Fibroblast of lung (primary cell): ENCODE measurements at places on chromosomes 5 and 9. TPM values are rescaled to one million over a fixed set of nuclear protein-coding genes. Genes with fewer than 3 reads are reported as not detected.

Gene PCDHAC2
- 1.7 and 2.6 TPM in 2 replicates for total RNA-seq

GRCh38 chr9:29753638-29754037, 2180.4 kb upstream of the C9orf72 start:
- no peak for DNase-seq
- H3K27me3 ChIP-seq: no peaks in the 10 kb centered on the region
- H3K4me3 ChIP-seq: no peak overlapping the region
- no peaks in the 10 kb centered on the region for H3K4me1 ChIP-seq
- no peak overlapping the region for H3K27ac ChIP-seq

GRCh38 chr5:176173647-176174046, 64.6 kb upstream of the SIMC1 start:
- no peaks in the 10 kb centered on the region for H3K4me1 ChIP-seq
- H3K27ac ChIP-seq: no peak overlapping the region
- H3K36me3 ChIP-seq: no peaks in the 10 kb centered on the region
- H3K27me3 ChIP-seq: no peaks in the 10 kb centered on the region

- no peak overlapping the region for H3K27ac ChIP-seq
- DNase-seq: peak; percentile 64
- no peak overlapping the region for H3K4me3 ChIP-seq
- H3K4me1 ChIP-seq: no peaks in the 10 kb centered on the region
Observed at GRCh38 chr5:138668451-138669380, 84.5 kb upstream of the CTNNA1 start.

DNA sequence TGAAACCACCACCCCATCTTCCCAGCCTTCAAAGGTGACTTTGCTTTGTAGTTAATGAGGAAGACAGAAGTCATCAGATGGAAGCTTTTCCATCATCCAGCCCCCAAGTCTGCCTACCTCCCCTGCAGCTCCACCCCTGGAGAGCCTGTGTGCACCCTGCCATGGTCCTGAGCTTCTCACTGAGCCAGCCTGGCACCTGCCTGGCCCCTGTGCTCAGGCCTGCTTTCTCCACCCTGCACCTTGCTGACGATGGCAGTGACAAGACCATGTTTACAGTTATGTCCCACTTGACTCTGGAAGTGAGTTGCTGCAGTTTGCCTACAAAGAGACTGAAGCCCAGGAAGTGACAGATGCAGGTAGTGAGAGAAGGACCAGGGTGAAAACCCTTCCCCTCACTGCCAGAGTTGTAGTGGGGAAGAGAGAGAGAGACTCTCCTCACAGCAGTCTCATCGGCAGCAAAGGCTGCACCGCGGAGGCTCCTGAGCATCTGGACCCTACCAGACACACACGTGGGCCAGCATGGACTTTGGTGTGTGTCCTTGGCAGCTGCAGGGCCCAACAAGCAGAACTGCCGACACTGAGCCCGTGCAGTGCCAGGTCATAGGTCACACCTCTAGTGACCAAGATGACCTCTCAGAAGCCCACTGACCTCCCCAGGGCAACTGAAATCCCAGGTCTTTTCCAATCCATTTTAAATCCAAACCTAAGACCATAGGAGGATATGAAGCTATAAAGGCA, 107.1 kb downstream of the CACNA1B start:
- no peaks in the 10 kb centered on the region for H3K27me3 ChIP-seq
- H3K4me1 ChIP-seq: no peaks in the 10 kb centered on the region
- DNase-seq: no peak
- H3K4me3 ChIP-seq: no peak overlapping the region

DNA sequence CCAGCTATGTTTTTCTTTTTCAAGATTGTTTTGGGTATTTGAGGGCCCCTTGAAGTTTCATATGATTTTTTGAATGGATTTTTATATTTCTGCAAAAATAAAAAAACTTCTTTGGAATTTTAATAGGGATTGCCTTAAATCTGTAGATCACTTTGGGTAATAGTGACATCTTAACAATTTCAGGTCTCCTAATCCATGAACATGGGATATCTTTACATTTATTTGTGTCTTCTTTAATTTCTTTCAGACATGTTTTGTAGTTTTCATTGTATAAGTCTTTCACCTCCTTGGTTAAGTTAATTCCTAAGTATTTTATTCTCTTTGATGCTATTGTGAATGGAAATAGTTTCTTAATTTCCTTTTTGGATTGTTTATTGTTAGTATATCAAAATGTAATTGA, 79.1 kb downstream of the PPIC start:
- no peaks in the 10 kb centered on the region for H3K27me3 ChIP-seq
- H3K36me3 ChIP-seq: no peaks in the 10 kb centered on the region
- no peaks in the 10 kb centered on the region for H3K4me1 ChIP-seq
- DNase-seq: no peak
- no peak overlapping the region for H3K27ac ChIP-seq

DNA sequence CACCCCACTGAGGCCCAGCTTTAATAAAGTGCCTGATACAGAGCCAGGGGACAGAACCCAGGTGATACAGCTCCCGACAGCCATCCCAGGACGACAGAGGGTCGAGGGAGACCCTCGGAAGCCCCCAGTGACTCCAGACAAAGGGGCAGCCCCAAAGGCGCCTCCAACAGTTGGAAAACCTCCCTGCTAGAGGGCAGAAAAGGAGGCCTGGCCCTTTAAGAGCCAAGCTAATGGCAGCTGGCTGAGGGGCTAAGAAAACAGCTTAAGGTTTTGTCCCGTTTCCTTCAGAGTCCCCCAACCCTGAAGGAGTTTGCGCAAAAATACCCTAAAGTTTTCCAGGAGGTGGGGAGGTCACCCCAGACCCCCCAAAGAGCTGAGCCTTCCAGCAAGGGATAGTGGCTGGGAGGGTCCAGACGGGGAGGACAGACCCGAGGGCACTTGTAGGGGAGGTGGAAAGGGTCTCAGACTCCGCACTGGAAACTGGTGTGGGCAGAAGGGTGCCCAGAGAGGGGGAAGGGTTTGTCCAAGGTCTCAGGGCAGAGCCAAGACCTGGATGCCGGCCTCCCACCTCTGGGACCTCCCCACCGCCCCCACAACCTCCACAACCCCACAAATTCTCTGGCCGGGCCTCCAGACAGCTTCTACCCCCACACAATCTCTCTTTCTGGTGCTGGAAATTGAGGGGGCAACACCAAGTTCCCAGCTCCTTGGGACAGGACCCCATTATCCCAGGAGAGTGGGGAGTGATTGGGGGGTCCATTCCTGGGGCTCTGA, 8.2 kb upstream of the AK1 start:
- no peak overlapping the region for H3K27ac ChIP-seq
- H3K4me3 ChIP-seq: no peak overlapping the region
- no peaks in the 10 kb centered on the region for H3K27me3 ChIP-seq
- no peaks in the 10 kb centered on the region for H3K4me1 ChIP-seq
- peaks cover 25% of the 10 kb centered on the region for H3K36me3 ChIP-seq

GRCh38 chr9:74304598-74304997, 192.5 kb upstream of the RORB start:
- no peaks in the 10 kb centered on the region for H3K36me3 ChIP-seq
- no peak overlapping the region for H3K27ac ChIP-seq
- H3K4me1 ChIP-seq: no peaks in the 10 kb centered on the region
- H3K4me3 ChIP-seq: no peak overlapping the region
- DNase-seq: peak; percentile 3
